Heart left ventricle (tissue), 16 donors: ENCODE measurements at places on chromosomes 5 and 9. TPM values are rescaled to one million over a fixed set of nuclear protein-coding genes. Genes with fewer than 3 reads are reported as not detected.

DNA sequence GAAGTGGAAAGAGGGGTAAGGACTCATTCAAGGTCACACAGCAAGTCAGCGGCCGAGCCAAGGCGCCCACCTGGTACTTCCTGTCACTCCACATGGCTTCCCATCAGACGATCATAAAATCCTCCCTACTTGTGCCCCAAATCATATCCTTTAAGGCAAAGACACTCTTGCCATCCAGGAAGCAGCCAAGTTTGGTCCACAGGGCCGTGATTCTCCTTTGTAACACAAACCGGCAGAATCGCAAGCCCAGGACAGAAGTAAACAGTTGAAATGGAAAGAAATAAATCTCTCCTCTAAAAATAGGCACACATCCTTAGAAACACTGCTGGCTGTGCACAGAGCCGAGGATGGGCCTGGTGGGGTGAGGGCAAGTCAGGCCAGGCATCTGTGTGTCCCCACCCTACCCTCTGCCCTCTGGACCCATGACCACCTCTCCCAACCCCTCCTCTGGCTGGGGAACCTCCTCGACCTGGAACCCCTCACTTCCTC lies 30.5 kb downstream of the TMOD1 start:
- no peak for DNase-seq

Gene ERMP1
- total RNA-seq = 21.9 TPM

GRCh38 chr5:71914281-71914680 lies 193.0 kb upstream of the MAP1B start:
- no peak for DNase-seq

Gene DBH
- not detected for total RNA-seq

DNA sequence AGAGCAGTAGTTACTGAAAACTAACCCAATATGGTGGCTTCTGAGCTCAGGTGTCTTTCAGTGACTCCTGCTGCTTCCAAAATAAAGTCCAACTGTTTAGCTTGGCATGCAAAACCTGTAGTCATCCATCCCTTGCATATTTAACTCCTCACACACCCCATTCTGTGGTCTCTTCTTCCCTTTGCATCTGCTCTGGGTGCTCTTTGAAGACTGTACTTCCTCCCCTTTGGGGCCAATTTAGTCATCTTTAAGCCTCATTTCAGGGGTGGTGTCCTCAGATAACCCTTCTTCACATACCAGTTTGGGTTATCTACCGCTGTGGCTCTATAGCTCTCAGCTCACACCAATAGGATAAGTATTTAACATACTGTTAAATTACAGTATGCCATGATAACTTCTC lies 209.9 kb upstream of the DMRT1 start:
- DNase-seq = no peak

DNA sequence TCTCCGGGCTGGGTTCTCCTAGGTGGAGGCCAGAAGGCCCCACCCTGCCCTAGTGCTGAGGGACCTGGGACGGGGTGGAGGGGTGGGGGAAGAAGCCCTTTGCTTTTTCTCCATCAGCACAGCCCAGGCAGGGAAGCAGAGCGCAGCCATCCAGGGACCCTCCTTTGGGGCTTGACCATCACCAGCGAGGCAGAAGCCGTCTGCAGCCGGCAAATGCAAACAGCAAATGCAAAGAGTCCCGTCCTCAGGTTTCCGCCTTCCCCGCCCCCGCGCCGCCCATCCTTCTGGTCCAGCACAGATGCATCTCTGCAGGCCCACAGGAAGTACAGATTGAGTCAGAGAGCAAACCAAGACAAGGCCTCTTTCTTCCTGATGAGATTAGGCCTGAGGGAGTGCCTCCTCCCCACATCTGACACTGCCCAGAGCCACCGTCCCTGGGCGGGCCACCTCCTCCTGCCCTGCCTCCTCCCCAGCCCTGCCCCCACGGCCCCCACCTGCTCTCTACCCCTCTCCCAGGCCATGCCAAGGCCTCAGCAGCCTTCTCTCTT lies 23.4 kb downstream of the CORO2A start:
- DNase-seq = peak; percentile 61

GRCh38 chr9:129983891-129984290 lies 59.1 kb downstream of the FNBP1 start:
- no peak for DNase-seq

Gene PCDHB12
- 0.52 TPM for total RNA-seq

DNA sequence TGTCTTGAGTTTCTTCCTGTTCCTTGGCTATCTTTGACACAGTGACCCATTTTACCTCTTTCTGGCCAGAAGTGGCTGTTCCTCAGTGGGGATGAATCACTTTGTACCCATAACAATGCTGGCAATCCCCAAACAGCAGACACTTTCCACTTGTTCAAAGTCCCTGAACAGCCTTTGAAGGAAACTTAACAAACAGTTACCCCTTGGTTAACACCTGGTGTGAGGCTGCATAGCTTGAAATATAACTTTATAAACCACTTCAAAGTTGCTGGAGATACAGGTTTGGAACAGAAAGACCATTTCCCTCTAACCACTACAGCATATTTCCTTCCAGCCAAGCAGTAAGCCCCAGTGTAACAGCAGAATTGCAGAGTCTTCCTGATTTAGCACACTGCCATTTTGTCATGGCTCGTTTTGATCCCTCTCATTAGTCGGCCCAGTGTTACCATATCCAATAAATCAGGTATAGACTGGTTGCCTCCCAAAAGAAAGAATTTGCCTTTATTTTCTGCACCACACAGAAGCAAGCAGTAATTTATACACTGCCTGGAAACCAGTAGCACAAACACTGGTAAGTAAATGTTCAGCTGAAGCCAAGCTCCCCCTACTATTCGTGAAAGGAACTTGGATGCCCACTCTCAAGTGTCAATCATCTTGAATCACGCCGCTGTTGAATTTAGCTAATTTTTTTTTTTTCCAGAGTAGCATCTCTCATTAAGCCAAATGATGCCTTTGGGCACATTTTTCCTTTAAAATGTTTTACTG lies 225.9 kb downstream of the PIK3R1 start:
- DNase-seq = no peak

- no peak for DNase-seq
These were observed 67.0 kb downstream of the NR3C1 start for GRCh38 chr5:143336485-143336884.

Gene PCDHA4
- 0.19 TPM for total RNA-seq

DNA sequence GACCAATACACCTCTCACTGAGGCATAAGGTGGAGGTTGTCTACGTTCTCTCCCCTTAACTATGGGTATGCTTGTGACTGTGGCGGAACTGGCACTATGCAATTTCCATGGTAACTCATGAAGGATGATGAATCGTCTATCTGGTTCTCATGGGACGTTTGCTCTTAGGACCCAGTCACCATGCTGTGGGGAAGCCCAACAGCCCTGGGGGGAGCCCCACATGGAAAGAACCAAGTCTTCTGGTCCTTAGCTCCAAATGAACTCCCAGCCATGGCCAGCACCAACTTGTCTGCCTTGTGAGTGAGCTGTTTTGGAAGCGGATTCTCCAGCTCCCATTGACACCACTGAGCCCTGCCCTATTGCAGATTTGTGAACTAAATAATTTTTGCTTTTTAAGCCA lies 188.7 kb upstream of the S1PR3 start:
- no peak for DNase-seq

GRCh38 chr5:122584411-122585300 lies 190.2 kb upstream of the SNX2 start:
- DNase-seq = no peak
